ENCODE measurements at places on chromosomes 1 and 21.

DNA sequence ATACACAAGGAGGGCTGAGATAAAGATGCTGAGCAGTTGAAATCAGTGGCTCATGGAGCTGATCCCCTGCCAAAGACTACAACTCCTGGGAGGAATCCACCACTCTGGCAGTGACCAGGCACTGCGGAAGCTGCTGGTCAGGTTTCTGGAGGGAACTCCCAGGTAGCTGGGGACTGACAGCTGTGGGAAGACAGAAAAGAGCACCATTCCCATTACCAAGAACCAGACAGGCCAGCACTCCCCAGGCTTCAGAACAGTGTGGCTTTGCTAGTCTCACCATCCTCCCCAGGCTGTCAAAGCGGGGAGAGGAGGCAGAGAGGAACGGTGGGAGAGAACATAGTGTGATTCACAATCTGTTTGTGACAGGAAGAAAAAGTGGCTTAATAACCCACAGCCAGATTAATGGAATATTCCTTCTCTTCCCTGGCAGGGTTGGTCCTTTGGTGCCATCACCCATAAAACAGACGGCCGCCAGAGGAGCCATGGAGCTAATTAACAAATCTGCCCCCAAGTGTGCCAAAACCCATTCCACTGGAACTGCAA, 92.1 kb downstream of the MAB21L3 start:
- DNase-seq, result no peak

GRCh38 chr1:31760471-31761470, 3.4 kb downstream of the ADGRB2 start:
- peak; percentile 67 for DNase-seq

GRCh38 chr1:52520148-52520547, 32.7 kb downstream of the TUT4 start:
- no peak for DNase-seq

GRCh38 chr21:30146558-30147282, 19.9 kb downstream of the CLDN17 start:
- DNase-seq, result peak; percentile 79

DNA sequence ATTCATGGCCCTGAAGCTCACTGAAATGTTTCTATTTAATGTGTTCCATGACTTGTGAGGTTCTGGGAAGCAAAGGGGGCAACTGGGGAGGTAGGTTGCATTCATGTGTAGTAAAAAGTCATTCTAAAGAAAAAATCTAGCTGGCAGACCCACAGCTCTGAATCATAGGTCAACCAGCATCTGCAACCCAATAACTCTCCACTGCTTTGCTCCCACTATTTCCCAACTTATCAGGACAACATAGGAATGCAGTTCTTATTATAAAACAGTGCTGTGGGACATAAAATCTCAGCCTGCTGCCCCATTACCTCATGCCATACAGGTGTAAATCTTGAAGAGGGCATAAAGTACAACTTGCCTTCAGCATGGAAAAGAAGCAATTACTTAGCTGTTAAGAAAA, 576.1 kb upstream of the PTBP2 start:
- DNase-seq, result no peak

- no peak for DNase-seq
These were observed 5.1 kb downstream of the ABCG1 start for GRCh38 chr21:42223826-42224575.

DNA sequence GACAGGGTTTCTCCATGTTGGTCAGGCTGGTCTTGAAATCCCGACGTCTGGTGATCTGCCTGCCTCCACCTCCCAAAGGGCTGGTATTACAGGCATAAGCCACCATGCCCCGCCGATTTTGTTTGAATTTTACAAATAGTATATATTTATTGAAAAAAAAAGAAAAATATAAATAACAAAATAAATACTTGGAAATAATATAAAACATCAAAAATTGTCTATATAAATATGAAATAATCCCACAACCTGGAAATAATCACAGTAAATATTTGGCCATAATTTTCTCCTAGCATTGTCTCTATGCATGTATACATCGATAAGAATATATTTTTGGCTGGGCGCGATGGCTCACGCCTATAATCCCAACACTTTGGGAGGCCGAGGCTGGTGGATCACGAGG, 2.7 kb upstream of the PLOD1 start:
- no peak for DNase-seq

GRCh38 chr1:26745191-26745590, 42.6 kb upstream of the PIGV start:
- no peak for DNase-seq

DNA sequence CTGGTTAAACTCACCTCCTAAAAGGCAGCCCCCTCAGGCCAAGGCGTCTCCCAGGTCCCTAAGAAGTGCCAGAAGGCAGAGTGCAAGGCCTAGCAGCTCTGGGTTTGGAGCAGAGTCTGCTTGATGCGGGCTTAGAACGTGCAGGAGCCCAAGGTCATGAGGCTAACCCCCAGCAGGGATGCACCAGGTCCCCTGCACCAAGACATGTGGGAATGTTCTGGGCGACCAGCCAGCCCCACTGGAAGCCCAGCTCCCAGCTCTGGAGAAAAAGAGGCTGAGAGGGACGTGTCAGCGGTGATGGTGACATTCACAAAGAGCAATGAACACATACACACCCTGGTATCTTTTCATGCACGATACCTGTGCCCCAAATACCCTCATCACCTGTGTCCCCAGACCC, 5.1 kb downstream of the LRRN2 start:
- DNase-seq, result no peak

DNA sequence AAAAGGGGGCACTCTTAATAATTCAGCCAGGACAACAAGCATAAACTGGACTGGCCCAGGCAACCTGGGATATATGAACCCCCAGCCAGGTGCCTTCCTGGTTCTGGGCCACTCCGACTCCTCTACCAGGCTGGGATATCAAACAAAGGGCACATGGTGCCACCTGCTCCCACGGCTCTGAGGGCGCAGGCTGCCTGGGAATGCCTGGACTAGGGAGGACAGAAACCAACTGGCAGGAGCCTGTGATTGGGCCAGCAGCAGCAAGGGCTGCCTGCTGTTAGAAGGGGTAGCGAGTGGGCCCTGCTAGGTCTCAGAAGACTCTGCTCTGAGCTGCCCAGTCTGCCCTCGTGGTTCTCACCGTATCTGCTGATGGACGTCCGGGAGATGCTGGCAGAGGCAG, 123.2 kb upstream of the CD34 start:
- no peak for DNase-seq

All from trophoblast cell (in vitro differentiated cells and primary cell).